ENCODE measurements at places on chromosomes 7 and 10. TPM values are rescaled to one million over a fixed set of nuclear protein-coding genes. Genes with fewer than 3 reads are reported as not detected.

Gene SLC26A5
- polyA plus RNA-seq: not detected

Gene CHN2
- not detected for polyA plus RNA-seq

Gene PKD2L1
- polyA plus RNA-seq: not detected

Gene SAP25
- not detected for polyA plus RNA-seq

Gene LEP
- not detected for polyA plus RNA-seq

Gene METTL27
- polyA plus RNA-seq: 2.6 TPM

Gene PNLIPRP2
- polyA plus RNA-seq: not detected

Gene CLCN1
- polyA plus RNA-seq: not detected

DNA sequence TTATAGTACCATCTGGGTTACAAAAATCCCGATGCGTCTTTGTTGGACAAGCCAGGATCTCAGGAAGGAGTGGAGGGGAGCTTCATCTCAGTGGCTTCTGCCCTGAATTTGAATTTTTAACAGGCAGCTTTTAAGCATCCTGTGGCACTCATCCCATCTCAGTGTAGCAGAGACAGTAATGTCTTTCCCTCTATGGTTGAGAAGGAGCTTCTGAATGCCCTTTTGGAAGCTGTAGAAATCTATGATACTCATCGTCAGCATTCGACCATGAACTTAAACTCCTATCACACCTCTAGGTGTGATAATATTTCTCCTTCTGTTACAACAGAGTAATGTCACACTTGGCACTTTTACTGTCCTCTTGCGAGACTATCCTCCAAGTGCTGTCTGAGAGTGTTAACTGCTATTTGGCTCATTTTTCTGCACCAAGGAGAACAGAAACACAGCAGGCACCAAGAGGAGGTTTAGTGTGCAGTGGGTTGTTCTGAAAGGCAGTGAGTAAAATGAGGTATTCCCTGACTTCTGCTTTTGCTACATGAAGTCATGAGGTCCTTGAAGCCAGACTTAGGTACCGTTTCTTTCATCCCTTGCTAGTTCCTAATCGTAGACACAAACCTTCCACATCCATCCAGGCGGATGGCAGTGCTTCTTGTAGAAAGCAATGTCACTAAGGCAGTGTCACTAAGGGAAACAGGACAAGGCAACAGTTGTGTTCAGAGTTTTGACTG lies 177.4 kb downstream of the CELF2 start:
- no peak for DNase-seq

- no peak for DNase-seq
Measured at GRCh38 chr7:137987563-137987962, 14.3 kb downstream of the CREB3L2 start.

GRCh38 chr10:119446441-119447277 lies 95.9 kb downstream of the RGS10 start:
- no peak for DNase-seq

- DNase-seq: no peak
Measured at GRCh38 chr10:43194859-43195258, 56.6 kb downstream of the CSGALNACT2 start.

DNA sequence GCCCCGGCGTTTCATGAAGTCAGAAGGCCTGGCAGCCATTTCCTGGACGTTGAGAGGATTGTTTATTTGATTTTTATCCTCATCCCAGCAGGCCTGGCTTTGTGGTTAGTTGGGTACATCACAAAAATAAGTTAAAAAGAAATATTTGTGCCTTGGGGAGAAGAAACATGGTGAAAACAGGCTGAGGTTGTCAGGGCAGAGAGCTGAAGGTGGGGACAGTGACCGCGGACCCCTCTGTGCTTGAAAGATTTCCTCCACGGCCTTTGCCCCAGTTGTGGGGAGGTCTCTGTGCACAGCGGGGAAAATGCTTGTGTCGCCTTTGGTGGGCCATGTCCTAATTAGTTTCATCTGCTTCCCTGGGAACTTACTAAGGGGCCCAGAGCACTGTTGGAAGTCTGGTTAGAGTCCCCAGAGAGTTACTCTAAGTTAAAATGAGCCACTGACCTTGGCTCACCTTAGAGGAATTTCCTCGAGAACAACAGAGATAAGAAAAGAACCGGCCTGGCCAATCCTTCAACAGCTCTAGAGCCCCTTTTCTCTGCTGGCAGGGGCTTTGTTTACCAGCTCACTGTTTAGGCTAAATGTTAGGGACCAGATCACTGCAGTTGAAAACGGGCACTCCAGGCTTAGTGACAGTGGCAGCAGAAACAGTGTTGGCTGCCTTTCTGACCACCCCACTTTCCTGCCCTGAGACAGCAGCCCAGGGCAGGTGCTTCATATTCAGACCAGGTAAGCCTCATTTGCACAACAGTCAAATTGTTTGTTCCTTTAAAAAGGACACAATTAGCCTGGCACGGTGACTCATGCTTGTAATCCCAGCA lies 37.9 kb downstream of the CRCP start:
- no peak for DNase-seq

DNA sequence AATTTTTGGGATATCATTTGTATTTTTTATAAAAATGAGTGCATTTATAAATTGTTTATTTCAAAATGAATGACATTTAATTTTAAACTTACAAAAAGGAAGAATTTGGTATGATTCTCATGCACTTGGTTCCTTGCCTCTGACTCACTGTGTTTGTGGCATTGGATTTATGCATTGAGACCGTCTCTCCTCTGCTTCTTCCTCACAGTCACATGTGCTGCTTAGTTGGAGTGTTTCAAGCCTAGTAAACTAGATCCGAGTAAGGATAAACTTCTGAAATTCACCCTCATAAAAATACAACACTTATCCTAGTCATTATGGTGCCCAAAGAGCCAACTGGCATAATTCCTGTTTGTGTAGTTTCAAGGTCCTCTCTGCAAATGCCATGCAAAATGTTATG lies 19.1 kb upstream of the FZD8 start:
- no peak for DNase-seq

- DNase-seq: no peak
Measured at GRCh38 chr7:3616306-3616705, 315.3 kb downstream of the SDK1 start.

GRCh38 chr7:33806298-33807154 lies 98.8 kb upstream of the BMPER start:
- no peak for DNase-seq

- no peak for DNase-seq
Measured at GRCh38 chr7:112708236-112708635, 82.0 kb downstream of the TMEM168 start.

GRCh38 chr10:69956741-69957230 lies 95.9 kb upstream of the MACROH2A2 start:
- no peak for DNase-seq

GRCh38 chr7:50647286-50647980 lies 82.2 kb upstream of the DDC start:
- DNase-seq: no peak

DNA sequence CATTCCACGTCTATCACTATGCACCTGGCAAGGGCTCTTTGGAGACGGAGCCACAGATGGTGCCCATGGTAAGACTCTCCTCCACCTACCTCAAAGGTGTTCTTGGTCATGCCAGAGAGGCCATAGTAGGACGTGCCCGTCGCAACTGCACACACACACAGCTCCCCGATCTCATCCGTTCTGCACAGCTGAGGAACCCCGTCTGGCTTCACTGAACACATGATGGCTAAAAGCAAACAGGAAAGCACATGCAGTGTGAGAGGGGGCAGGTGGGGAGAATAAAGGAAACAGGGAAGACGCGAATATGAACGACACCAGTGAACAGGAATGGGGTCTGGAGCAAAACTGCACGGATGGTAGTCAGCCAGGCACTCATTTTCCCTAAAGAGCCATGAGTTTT lies 230.9 kb downstream of the ZMYND11 start:
- DNase-seq: no peak

DNA sequence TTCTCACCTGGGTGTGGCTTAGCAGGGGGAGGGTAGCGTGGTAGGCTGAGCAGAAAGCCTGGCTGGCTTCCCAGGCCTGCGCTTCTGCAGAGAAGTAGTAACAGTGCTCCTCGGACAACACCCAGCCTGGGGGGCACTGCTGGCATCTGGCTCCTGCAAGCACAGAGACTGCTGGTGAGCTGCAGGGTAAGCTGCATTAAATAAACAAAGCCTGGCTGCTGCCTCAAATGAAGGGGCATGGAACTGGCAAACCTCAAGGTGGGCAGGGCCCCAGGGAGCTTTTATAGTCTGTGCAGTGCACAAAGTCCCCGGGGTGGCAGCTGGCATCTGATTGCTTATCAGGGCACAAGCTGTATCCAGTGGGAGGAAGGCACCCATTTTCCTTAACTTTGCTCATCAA lies 3.9 kb downstream of the KLRG2 start:
- DNase-seq: no peak

DNA sequence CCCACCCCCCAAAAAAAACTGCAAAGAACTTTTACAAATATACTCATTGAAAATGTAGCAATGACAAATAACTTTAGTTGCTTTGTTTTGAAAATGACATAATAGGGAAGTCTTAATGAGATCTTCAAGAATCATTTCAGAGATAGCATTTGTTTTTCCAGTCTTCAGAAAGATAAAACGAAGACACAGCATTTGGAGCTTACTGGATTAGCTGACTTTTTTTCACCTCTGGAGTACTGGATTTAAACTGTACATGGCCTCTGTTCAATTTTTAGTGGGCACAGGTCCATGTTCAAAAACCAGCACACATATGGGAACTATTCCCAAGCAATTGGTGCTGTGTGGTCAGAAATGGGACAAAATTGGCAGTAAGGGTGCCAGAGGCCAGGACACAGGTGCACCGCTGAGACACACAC lies 3.9 kb downstream of the RAB11FIP2 start:
- no peak for DNase-seq

- no peak for DNase-seq
Measured at GRCh38 chr10:13681528-13681927, 94.8 kb downstream of the PRPF18 start.

DNA sequence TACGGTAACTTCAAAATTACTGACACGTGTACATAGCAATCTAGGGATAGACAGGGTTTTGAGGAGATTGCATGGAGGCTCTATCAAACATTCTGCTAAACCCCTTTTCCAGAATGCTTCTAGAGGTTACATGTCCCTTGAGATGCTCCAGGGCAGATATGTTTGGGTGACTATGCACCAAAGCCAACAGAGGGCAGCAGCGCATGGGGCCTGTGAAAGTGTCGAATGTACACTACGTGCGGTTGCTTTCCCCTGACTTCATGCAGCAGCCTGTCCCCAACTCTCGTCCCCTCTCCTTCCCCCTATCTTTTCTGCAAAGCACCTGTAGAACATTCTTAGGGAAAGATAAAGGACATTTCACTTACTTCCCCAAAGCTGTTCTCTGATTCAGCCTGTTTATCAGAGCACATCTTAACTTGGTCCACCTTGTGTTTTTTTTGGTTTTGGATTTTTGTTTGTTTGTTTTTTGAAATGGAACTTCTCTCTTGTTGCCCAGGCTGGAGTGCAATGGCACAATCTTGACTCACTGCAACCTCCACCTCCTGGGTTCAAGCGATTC lies 90.2 kb downstream of the UBE3C start:
- no peak for DNase-seq

- DNase-seq: no peak
Measured at GRCh38 chr7:144584726-144585125, 181.2 kb upstream of the NOBOX start.

GRCh38 chr7:129103561-129104324 lies 40.8 kb upstream of the TSPAN33 start:
- no peak for DNase-seq

DNA sequence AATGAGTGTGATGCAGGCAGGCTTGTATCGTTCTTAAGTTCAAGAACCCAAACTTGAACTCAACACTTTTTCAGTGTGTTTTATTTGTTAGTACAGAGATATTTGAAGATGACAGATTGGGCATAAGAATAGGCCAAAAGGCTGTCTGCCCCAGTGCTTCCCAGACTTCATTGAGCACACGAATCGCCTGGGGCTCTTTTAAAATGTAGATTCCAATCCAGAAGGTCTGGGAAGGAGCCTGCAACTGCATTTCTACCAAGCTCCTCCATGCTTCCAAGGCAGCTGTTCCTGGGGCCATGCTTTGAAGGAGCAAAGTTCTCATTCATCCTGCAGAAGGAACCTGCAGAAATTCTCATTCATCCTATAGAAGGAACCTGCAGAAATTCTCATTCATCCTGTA lies 114.5 kb upstream of the INSYN2A start:
- no peak for DNase-seq

All from AG04450 (cell line).